ENCODE measurements at places on chromosomes 16 and 17.

GRCh38 chr17:38605411-38605840 is 326 bp downstream of the SRCIN1 start:
- no peak for DNase-seq

- DNase-seq = no peak
Measured at GRCh38 chr17:44374306-44375195, 10.9 kb upstream of the FAM171A2 start.

DNA sequence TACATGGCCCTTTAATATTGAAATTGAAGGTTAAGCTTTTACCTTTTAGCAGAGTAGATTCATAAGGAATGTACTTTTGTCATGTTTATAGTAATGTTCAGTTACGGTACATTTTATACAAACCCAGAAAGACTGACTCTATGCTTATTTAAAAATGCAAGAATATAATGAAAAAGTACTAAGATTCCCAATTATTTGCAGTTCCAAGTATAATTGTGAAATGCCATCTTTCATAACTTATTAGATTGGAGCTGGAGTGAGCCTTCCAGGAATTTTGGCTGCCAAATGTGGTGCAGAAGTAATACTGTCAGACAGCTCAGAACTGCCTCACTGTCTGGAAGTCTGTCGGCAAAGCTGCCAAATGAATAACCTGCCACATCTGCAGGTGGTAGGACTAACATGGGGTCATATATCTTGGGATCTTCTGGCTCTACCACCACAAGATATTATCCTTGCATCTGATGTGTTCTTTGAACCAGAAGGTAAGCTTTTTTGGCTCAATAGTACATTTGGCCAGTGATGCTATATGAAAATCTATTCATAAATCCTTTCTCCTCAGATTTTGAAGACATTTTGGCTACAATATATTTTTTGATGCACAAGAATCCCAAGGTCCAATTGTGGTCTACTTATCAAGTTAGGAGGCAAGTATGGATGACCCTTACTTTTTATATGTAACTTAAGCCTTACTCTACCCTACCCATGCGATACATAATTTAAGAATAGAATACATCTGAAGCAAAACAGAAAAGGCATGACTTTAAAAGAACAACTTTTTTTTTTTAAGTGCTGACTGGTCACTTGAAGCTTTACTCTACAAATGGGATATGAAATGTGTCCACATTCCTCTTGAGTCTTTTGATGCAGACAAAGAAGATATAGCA is 4.2 kb downstream of the SRSF2 start:
- no peak for DNase-seq

GRCh38 chr17:38608648-38609047 is 2.9 kb upstream of the SRCIN1 start:
- peak; percentile 86 for DNase-seq

GRCh38 chr16:28984619-28985135 is at the start of gene LAT:
Gene LAT, plus strand, starts transcription at chr16:28985052. Its CDS starts 366 bp downstream, at chr16:28985418.
- no peak for DNase-seq

DNA sequence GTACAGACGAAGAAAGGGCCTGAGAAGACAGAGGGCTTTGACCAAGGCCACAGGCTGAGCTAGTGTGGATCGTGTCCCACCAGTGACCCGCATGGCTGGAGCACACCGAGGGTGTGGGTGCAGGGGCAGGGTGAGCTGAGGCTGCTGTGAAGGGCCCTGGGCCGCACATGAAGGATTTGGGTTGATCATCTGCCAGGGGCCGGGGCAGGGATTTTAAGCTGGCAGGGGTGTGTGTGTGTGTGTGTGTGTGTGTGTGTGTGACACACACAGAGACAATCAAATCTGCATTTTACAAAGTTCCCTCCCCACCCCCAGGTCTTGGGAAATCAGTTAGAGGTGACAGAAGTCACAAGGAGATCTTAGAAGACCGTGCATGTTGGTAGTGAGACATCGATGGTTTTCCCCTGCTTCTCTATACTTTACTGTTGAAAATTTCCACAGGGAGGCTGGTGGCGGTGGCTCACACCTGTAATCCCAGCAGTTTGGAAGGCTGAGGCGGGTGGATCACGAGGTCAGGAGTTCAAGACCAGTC is 65.2 kb downstream of the SRCIN1 start:
- DNase-seq = no peak

GRCh38 chr17:2745317-2746037 is 4.0 kb downstream of the CCDC92B start:
- no peak for DNase-seq

DNA sequence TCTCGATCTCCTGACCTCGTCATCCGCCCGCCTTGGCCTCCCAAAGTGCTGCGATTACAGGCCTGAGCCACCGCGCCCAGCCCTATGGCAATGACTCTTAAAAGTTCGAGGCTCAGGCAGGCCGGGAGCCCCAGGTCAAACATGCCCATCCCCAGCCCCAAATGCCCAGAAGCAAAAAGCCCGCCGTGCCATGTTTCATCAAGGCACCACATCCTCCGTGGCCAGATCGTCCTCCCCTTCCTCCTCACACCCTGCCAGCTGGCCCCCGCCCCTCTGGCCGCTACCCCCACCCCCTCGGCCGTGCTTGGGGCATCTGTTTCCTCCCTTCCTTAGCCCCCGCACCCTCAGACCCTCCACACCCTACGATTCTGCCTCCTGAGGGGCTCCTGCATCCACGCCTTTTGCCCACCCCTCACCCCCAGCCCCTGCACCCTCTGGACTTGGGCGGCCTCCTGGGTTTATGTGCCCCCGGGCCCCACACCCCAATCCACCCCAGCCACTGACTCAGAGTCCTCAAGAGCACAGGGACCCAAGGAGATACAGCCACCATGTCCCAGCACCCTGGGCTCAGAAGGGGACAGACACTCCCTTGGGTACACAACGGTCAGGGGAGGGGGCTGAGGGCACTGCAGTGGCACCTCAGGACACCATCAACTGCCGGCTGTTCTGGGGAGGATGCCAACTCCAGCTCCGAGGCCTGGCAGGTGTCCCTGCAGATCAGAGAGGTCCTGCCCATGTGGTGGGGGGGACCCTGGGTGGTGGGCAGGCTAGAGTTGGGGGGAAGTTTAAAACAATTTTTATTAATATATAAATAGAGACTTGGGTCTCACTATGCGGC is 7.1 kb downstream of the CTRB1 start:
- DNase-seq = no peak

GRCh38 chr17:33200587-33200986 is 92.5 kb downstream of the ASIC2 start:
- no peak for DNase-seq

DNA sequence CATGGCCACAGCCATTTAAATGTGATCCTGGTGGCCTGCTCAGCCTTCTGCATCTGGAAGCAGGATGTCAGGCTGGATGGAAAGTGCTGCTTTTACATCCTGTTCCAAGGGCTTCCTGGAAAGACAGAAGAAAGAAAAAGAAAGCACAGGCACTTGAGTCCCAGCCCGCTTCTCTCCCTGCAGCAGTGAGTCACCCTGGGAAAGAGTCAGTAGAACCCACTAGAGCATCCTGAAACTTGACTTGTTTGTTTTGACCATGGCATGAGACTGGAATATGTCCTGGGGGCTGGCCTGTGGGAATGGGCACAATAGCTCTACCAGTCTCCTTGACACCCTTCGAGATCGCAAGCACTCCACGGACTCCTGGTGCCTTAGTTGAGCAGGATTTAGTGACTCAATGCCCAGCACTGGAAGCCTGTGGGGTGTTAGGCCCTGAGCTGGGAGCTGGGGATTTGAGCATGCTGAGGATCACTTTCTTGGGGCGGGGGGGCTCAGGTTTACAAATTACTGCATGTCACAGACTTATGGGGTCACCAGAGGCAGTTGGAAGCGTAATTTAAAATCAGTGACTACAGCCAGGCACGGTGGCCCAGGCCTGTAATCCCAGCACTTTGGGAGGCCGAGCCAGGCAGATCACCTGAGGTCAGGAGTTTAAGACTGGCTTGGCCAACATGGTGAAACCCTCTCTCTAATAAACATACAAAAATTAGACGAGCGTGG is 22.1 kb upstream of the GNA13 start:
- no peak for DNase-seq

- DNase-seq = no peak
Measured at GRCh38 chr17:32258383-32259140, 7.1 kb upstream of the RHBDL3 start.

- DNase-seq = no peak
Measured at GRCh38 chr16:16093628-16094332, 129.5 kb downstream of the ABCC6 start.

DNA sequence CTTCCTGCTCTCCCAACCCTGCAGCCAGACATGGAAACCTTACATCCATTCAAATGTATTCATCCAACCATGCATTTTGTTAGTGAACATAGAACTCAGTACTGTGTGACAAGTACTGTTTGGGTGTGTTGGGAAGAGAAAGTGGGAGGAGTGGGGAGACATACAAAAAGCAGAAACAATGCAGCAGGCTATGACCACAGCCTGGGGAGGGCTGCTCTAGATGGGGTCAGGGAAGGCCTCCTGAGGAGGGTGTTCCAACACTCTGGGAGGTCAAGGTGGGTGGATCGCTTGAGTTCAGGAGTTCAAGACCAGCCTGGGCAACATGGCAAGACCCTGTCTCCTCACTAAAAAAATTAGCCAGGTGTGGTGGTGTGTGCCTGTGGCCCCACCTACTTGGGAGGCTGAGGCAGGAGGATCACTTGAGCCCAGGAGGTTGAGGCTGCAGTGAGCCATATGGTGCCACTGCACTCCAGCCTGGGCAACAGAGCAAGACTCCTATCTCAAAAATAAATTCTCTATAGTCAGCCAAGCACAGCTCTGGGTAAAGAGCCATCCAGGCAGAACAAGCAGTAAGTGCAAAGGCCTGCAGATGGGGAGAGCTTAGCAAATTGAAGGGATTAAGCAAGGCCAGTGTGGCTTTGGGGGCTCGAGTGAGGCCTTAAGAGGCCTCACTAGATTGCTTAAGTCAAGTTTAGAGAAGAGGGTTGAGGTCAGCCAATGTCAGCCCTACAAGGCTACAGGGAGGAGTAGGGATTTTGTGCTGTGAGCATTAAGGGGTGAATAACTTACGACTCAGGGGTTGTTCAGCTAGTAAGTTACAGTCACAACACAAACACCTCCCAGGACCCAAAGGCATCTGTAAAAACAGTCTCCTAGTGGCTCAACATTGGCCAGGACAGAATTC is 5.5 kb downstream of the SLC13A2 start:
- no peak for DNase-seq

- DNase-seq = no peak
Measured at GRCh38 chr16:2152695-2153506, 2.7 kb upstream of the TRAF7 start.

DNA sequence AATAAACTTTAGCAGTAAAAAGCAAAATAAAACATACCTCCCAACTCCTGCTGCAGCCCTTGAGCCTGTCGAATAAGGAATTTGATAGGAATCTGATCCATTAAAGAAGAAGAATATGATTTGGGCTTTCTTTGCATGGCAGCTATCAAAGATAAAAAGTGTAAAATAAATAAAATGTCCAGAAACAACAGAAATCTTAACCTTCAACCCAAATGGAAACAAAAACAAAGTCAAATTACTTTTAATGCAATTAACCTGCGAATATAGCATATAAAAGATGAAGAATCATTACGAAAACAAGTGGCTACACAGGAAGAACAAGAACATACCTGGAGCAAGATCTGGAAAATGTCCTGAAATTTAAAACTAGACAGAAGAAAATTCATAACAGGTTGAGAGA is 21.5 kb upstream of the BRIP1 start:
- no peak for DNase-seq

GRCh38 chr16:85028685-85029407 is 1.3 kb downstream of the KIAA0513 start:
- peak; percentile 70 for DNase-seq

- DNase-seq = no peak
Measured at GRCh38 chr17:34913001-34913400, 48.3 kb downstream of the CCT6B start.

DNA sequence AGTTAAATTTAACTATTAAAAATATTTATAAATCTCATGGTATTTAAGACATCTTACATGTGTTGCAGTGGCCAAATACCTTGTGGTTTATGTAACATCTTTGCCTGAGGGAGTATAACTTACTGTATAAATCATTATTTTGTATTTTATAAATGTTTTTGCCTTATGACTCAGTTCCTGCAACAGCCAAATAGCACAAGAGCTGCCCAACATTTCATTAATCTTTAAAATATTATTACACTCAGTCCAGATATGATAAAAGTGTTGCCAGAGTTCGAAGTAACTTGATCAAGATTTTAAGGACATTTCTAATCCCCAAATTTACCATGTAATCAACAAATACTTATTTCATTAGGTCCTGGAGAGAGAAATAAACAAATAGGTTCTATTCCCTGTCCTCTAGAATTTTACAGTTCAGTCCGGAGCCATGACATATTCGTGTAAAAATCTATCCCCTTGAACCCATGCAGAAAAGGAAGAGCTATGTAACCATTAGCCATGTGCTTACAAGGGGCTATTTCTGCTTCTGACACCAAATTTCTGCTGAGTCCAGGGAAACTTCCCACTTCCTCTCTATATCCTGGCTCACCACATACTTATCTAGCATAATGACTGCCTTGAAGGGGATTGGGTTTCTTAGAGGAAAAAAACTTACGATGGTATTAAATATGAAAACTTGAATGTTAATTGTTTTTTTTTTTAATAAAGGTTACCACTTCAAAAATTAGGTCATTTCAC is 44.0 kb downstream of the IRX6 start:
- DNase-seq = no peak

DNA sequence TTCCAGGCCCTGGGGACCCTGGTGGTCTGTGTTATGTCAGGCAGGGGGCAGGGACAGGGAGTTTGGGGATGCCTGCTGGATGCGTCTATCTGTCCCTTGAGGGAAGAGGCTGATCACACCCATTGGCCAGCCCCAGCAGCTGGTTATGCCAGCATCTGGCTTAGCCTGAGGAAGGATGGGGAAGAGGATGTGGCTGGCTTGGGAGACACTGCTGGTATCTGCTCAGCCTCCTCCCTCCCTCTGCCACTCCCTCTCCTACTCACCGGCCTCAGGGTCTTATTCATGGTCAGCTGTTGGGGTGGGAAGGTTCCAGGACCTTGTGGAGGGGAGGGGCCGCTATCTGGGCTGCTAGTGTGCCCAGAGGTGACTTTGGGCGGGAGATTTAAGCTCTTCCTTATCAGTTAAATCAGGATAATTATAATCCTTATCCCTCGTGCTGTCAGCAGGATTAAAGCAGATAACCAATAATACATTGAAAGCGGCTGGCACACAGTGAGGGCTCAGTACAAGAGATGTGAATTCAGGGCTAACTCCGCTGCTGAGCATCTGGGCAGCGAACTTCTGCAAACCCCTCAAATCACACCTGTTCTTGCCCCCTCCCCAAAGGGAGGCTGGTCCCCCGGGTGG is 36.0 kb upstream of the MLKL start:
- DNase-seq = no peak

- no peak for DNase-seq
Measured at GRCh38 chr17:66542129-66542966, 239.9 kb downstream of the PRKCA start.

- no peak for DNase-seq
Measured at GRCh38 chr17:67629971-67630320, 87.8 kb upstream of the NOL11 start.

GRCh38 chr17:47789611-47790561 is 31.7 kb downstream of the OSBPL7 start:
- DNase-seq = peak; percentile 59

All from breast epithelium (tissue), 4 donors.